Caco-2 (cell line): ENCODE measurements at places on chromosomes 11 and 22.
A peak's percentile ranks its signal among the peaks of the same experiment; 100 is the strongest.

DNA sequence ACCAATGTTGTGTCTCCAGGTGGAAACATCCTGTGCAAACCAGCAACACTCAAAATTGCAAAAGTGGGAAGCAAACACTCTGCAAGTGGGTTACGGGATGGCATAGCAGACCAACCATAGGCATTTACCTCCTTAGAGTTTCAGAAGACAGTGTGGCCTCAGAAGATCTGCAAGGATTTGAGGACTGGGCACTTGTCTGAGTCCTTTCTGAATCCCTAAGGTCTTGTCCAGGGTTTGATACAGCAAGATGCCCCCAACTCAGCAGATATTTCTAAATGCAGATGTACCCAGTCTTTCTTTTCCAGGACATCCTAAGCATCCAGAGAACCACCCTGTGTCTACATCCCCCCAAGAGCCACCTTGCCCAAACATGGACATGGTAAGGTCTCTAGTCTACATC lies 51.7 kb upstream of the SHANK2 start:
- DNase-seq: no peak
- H3K36me3 ChIP-seq: no peaks in the 10 kb centered on the region
- no peaks in the 10 kb centered on the region for H3K27me3 ChIP-seq
- H3K4me3 ChIP-seq: no peak overlapping the region
- H3K4me1 ChIP-seq: peaks cover 30% of the 10 kb centered on the region

- peak; percentile 63 for DNase-seq
- peaks cover 7% of the 10 kb centered on the region; the same call in 1 of the 2 replicates for H3K4me1 ChIP-seq
- H3K27me3 ChIP-seq: no peaks in the 10 kb centered on the region
- no peak overlapping the region for H3K4me3 ChIP-seq
- H3K27ac ChIP-seq: peak overlapping the region; percentile 62
These were observed 555.3 kb downstream of the MIAT start for GRCh38 chr22:27212617-27213177.

DNA sequence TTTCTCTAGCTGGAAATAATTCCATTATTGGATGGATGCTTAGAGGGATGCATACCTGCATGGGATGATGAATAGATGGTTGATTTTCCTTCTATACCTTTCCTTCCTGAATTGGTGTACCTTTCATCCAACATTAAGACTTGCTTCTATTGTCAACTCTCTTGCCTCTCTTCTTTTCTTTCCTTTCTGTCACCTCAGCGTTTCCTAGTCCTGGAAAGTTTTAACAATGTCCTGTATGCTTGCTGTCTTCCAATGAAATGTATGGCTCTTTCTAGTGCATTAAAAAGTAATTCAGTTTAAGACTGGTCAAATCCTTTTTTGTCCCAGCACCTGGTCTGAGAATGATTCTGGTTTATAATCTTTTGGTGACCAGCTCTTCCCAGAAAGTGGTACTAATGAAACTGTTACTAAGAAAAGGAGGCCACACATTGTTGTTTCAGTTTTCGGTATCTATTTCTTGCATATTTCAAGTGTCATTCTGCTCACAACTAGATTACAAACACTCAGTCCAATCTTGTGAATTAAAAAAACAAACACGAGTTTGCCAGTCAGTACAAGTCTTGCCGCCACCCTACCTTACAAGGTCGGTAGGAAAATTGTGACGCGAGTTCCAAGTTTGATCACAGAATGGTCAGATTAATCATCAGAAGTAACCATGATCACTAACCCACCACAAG lies 8.0 kb downstream of the POU2AF1 start:
- no peaks in the 10 kb centered on the region for H3K27me3 ChIP-seq
- peaks cover 5% of the 10 kb centered on the region for H3K4me1 ChIP-seq
- no peak for DNase-seq

- H3K4me1 ChIP-seq: no peaks in the 10 kb centered on the region
- no peak overlapping the region for H3K27ac ChIP-seq
- H3K4me3 ChIP-seq: no peak overlapping the region
- no peak for DNase-seq
These were observed 8.3 kb downstream of the PRR5L start for GRCh38 chr11:36304351-36304750.

- H3K4me3 ChIP-seq: no peak overlapping the region
- no peak overlapping the region for H3K27ac ChIP-seq
- H3K4me1 ChIP-seq: peaks cover 20% of the 10 kb centered on the region
- no peaks in the 10 kb centered on the region; the same call in 1 of the 2 replicates for H3K36me3 ChIP-seq
- DNase-seq: no peak
- H3K27me3 ChIP-seq: no peaks in the 10 kb centered on the region
These were observed 14.6 kb downstream of the ENDOD1 start for GRCh38 chr11:95104121-95104830.

GRCh38 chr22:17149076-17149815 lies 9.8 kb downstream of the HDHD5 start:
- peak; percentile 62 for DNase-seq
- peaks cover 9% of the 10 kb centered on the region for H3K4me1 ChIP-seq
- peaks cover 2% of the 10 kb centered on the region for H3K36me3 ChIP-seq

- H3K27ac ChIP-seq: no peak overlapping the region
- H3K27me3 ChIP-seq: no peaks in the 10 kb centered on the region
- H3K4me3 ChIP-seq: no peak overlapping the region
These were observed 18.6 kb downstream of the TUBGCP6 start for GRCh38 chr22:50226063-50226874.

DNA sequence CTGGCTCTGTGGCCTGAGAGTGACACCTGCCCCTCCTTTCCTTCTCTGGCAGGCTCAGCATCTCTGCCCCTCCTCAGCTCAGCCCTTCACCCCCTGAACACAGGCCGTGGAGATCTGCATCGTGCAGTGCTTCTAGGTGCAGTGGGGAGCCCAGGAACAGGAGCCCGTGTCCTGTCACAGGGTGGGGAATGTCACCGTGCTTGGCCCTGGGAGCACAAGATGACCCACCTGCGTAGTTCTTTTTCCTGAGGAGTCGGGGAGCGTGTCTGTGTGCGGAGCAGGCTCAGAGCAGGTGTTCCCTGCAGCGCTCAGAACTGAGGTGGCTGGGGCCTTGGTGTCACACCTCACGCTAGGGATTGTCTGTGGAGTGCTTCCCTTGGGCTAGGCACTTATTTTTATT lies 10.6 kb downstream of the TBC1D22A start:
- no peak overlapping the region for H3K4me3 ChIP-seq
- peaks cover 38% of the 10 kb centered on the region for H3K4me1 ChIP-seq
- no peak for DNase-seq
- no peaks in the 10 kb centered on the region; the same call in 1 of the 2 replicates for H3K36me3 ChIP-seq
- no peaks in the 10 kb centered on the region for H3K27me3 ChIP-seq

- no peak overlapping the region for H3K27ac ChIP-seq
- H3K36me3 ChIP-seq: no peaks in the 10 kb centered on the region
- no peaks in the 10 kb centered on the region for H3K4me1 ChIP-seq
- no peak for DNase-seq
- no peak overlapping the region for H3K4me3 ChIP-seq
- H3K27me3 ChIP-seq: no peaks in the 10 kb centered on the region
These were observed 43.3 kb downstream of the PDGFD start for GRCh38 chr11:104120493-104121137.

DNA sequence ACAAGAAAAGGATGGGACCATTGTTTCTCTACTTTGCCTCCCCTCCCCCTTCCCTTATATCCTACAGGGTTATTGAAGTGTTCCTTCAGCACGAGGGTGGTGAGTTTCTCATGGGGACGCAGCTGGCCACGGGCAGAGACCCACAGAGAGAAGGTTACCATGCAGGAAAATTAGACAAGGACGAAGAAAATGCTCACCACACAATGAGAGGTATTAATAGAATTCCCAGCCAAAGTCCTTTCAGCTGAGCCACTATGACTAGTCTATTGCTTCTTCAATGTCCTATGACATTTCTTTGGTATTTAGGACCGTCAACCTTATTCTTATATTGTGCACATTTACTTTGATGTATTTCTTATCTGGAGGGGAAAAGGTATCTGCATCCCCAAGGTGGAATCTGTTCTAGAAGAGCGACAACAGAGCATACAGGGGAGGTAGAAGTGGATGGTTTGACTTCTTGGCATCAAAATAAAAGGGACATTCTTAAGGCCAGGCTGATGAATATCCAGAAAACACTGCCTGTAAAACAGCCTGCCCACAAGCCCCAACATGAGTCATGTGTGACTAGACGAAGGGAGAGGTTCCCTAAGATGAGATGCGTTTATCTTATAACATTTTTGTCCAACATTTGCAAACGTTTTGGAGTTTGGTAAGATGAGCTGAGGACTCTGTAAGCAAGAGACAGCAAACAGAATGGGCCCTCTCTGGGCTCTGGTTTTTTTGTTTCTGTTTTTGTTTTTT lies 209.8 kb upstream of the NARS2 start:
- no peaks in the 10 kb centered on the region for H3K27me3 ChIP-seq
- H3K27ac ChIP-seq: no peak overlapping the region
- no peaks in the 10 kb centered on the region for H3K36me3 ChIP-seq
- H3K4me1 ChIP-seq: peaks cover 15% of the 10 kb centered on the region
- H3K4me3 ChIP-seq: no peak overlapping the region
